AG04449 (cell line): ENCODE measurements at places on chromosomes 7 and 10.

DNA sequence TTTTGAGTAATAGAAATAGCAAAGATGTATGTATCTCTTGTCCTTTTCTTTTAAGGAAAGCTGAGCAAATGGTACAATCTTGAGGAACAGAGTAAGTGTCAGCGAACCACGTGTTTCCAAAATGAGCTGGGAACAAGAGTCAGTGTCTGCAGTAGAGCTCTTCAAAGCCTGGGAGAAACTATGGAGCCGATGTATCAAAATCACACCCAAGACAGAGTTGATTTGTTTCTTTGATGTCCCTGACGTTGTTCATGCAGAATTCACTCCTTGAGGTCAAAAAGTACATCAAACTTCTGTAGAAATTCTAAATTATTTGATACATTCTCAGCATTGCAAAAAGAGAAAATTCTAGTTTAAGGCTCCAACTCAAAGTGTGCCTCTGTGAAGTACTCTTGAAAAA, 216.5 kb downstream of the SKIDA1 start:
- no peak for DNase-seq

GRCh38 chr7:47360301-47360900, 221.5 kb downstream of the TNS3 start:
- DNase-seq, result no peak

DNA sequence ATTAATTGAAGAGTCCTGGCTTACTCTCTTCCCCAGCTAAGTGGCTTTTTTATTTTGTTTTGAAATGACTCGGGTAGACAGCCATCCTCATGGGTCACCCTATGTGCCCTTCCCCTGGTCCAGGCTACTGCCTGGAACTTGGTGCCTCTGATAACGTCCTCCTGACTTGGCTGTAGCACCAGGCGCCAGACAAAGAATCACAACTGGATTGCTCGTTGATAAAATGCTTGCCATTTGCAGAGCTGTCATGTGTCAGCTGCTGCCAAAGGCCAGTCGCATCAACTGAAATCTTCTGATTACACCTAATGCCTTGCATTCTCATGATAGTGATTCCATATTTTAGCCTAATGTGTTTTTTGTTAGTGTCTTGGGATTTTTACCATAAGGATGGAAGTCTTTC, 27.4 kb upstream of the ABLIM1 start:
- no peak for DNase-seq

- no peak for DNase-seq
Observed at GRCh38 chr7:102721-103120, 89.7 kb upstream of the FAM20C start.

GRCh38 chr10:78526347-78526746, 492.7 kb downstream of the RPS24 start:
- DNase-seq, result no peak

GRCh38 chr10:118753331-118754228, 1.2 kb downstream of the CACUL1 start:
- DNase-seq, result no peak

DNA sequence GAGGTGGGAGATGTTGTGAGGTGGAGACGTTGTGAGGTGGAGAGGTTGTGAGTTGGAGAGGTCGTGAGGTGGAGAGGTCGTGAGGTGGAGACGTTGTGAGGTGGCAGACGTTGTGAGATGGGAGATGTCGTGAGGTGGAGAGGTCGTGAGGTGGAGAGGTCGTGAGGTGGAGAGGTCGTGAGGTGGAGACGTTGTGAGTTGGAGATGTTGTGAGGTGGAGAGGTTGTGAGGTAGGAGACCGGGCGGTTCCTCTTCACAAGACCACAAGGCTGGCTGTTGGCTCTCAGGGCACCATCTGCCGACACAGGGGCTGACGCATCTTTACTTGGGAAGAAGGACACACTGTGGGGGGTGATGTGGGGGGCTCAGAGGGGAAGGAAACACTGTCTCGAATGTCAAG, 34.7 kb upstream of the SHH start:
- no peak for DNase-seq

GRCh38 chr7:25722856-25723255, 429.1 kb upstream of the NFE2L3 start:
- DNase-seq, result no peak

DNA sequence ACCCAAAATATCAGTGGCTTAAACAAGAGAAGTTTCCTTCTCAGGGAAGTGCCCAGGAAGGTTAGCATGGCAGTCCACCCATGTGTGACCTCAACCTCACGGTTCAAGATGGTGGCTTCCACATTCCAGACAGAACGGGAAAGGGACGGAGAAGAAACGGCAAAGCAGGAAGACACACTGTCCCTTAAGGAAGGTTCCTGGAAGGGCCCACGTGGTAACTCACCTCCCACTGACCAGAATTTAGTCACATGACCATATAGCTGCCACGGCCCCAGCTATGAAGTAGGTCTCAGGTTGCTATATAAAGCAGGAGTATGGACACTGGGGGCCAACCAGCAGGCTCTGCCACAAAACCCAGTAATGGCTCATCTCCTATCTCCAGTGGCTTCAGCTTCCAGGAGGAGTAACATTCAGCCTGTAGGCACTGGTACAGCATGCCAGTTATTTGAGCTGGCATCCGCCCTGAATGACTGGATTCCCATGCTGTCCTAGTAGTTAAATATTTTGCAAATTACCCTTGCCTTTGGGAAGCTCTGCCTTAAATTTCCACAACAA, 278.5 kb upstream of the KLF14 start:
- DNase-seq, result no peak

- no peak for DNase-seq
Observed at GRCh38 chr10:24479806-24480205, 243.9 kb downstream of the ARHGAP21 start.

GRCh38 chr10:93816123-93816747, 58.5 kb downstream of the LGI1 start:
- DNase-seq, result no peak

DNA sequence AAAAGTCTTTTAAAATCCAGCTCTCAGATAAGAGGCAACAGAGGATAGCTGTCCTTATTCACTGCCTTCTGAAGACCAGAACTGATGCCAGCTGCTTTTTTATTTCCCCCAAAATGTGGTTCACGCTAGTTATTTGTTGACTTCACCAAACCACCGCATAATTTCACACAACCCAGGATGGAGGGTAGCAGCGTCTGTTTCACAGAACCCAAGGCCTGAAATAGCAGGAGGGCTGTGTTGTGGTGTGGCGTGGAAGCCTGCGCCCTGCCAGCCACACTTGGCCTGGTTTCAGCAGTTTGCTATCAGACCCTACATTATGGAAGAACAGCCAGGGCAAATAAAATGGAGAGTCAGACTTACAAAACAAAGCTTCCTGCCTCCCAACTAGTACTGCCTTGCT, 155.4 kb downstream of the DYNC1I1 start:
- DNase-seq, result no peak

DNA sequence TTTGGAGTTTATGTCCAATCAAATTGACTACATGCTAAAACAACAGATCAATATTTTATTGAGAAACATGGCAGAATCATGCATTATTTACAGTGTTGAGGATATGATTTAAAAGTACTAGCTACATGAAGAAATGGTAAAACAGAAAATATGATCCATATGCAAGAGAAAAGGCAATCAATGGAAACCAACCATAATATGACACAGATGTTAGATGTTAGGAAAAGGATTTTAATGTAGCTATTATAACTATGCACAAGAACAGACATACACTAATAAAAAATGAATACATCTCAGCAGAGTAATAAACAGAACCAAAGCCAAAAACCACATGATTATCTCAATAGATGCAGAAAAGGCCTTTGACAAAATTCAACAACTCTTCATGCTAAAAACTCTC, 166.2 kb upstream of the CACNA2D1 start:
- no peak for DNase-seq

GRCh38 chr10:30747633-30748032, 118.1 kb upstream of the LYZL2 start:
- no peak for DNase-seq

DNA sequence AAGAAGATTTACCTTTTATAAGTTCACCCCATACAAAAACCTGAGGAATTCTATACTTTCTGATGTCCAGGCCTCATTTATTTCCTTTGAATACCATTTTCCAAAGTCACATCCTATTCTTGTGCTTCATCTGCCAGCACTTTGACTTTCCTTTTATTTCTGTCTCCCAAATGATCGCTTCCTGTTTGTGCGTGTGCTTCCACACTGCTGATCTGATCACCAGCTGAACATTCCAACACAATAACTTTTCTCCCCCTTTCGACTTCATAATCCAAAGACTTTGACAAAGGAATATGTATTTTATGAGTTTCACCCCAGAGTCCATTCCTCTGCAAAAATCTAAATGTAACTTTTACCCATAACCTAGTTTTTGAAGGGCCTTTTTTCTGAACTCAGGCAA, 3.1 kb downstream of the ELAPOR2 start:
- DNase-seq, result no peak

DNA sequence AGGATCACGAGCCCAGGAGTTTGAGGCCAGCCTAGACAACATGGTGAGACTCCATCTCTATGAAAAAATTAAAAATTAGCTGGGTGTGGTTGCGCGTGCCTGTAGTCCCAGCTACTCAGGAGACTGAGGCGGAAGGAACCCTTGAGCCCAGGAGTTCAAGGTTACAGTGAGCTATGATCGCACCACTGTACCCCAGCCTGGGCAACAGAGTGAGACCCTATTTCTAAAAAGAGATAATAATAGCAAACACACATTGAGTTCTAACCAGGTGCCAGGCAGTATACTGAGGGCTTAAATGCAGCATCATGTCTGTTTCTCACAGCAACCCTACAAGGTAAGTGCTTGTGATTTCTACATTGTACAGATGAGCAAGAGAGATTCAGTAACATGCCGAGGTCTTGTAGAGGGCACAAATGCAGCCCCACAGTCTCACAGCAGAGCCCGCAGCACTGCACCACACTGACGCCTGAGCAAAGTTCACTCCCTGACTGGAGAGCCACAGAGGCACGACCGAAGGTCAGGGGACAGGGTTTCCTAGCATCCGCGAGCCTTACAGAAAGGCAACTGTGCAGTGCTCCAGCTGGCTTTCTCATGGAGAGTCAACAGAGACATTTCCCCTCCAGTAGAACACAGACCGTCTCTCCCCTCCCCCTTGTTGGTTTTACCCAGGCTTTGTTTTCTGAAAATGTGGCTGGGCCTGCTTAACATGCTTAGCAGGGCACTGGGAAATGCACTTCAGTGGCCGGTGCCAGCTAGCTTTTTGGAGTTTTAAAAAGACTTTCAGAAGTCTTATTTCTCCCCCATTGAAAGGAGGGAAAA, 36.5 kb downstream of the PDSS1 start:
- DNase-seq, result no peak

DNA sequence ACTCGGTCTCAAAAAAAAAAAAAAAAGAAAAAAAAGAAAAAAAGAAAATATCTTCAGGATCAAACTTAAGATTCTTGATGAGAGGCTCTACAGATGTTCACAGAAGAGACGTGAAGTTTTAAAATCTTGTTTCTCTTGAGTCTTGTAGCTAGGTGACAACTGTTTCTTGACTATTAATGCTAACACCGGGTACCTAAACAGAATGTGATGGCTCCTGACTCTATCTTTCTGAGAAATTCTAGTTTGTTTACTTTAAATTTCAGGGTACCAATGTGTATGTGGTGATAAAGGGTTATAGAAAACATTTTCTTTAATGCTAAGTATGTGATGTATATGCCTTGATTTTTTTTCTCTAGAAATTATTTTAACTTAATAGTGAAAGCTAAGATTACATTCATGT, 61.0 kb downstream of the DAGLB start:
- no peak for DNase-seq

DNA sequence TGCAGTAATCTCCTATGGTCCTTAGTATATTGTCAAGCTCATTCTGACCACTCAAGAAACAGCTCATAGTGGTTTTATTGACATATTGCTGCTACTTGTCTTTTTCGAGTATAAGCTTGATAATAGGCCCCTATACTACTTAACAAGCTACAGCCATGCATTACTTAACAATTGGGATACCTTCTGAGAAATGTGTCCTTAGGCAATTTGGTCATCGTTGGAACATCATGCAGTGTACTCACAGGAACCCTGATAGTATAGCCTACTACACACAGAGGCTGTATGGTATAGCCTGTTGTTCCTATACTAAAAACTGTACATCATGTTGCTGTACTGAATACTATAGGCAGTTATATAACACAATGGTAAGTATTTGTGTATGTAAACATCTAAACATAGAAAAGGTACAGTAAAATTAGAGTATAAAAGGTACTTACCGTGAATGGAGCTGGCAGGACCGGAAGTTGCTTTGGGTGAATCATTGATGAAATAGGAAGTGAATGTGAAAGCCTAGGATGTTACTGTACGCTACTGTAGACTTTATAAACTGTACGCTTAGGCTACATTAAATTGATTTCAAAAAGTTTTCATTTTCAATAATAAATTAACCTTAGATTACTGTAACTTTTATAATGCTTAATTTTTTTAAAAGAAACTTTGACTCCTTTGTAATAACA, 160.9 kb downstream of the LRRC4 start:
- DNase-seq, result no peak

DNA sequence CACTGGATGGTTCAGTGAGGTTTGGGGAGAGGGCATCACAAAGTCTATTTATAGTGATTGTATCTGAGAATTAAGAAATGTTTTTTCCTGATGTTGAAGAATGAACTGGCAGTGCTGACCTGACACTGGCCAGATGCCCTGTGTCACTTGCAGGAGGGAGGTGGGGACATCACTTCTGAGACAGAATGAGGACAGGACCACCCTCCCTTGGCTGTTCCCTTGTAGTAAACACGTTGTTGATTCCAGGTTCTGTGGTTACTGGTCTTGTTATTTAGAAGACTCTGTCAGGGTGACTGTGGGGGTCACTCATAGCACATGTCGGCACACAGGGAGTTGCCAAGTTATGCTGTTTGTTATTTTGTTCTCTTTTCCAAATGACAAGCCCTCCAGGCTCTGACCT, 126.4 kb downstream of the ADCY1 start:
- DNase-seq, result no peak

GRCh38 chr7:20816372-20816959, 29.8 kb upstream of the SP8 start:
- no peak for DNase-seq

DNA sequence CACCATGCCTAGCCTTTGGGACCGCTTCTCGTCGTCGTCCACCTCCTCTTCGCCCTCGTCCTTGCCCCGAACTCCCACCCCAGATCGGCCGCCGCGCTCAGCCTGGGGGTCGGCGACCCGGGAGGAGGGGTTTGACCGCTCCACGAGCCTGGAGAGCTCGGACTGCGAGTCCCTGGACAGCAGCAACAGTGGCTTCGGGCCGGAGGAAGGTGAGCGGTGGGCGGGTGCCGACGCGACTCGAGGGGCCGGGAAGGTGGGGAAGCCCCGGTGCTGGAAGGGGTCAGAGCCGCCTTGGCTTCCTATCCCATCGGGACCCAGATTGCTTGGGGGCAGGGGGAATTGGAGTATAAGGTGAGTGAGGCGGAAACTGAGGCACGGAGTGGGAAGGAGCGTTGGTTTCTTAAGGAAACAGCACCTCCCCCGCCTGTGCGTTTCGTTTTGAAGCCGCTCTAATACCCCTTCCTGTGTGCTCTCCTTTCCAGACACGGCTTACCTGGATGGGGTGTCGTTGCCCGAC, 547 bp downstream of the DDIT4 start:
- DNase-seq, result no peak

DNA sequence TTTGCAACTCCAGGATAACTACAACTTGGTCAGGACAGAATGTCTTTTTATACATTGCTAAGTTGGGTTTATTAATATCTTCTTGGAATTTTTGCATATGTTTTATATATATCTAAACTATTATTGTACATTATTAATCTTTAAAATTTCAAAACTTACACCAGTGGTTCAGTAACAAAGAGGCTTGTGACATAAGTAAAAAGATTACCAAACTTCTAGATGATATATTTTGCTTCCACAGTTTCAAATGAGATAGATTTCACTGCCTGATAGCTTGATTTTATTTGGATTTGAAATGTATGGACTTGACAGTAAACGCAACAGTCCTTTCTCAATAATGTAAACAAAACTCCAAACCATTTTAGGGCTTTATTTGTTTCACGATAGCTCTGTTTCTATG, 701.2 kb upstream of the IGFBP3 start:
- DNase-seq, result no peak
